ENCODE measurements at places on chromosomes 5 and 9.

DNA sequence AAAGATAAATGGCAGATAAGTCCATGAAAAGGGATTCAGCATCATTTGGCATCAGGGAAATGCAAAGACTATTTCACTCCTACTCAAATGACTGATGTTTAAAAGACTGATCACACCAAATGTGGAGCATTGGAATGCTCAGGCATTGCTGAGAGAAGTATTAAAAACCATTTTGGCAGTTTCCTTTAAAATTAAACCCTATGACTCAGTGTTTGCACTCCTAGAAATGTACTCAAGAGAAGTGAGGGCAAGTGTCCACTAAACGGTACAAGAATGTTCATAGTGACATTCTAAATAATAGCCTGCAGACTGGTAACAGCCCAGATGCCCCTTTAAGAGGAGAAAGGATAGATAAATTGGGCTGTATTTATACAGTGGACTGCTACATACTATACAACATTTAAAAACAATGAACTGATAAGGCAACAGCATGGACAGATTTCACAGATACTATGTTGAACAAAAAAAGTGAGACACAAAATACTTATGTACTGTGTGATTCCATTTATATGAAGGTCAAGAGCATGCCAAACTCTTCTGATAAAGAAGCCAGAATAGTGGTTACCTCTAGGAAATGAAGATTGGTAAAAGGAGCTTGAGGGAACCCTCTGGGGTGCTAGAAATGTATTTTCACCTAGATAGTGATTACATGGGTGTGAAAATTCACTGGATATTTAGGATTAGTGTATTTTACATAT is 24.6 kb downstream of the APC start:
- DNase-seq, result no peak

DNA sequence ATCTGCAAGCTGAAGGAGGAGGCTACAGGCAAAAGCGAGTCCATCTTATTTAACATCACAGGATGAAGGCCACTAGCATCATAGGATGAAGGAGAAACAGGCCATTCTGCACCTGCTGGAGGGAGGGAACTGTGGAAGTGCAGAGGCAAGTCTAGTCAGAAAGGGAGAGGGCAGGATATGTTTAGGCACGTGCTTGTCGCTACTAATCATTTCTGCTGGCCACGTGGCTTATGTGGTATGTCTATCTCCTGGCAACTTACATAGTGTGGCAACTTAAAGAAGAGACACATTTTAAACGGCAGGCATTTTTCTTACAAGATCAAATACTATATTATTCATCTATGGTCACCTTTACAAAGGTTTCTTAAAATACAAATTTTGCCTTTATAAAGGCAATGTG is 74.0 kb downstream of the GNAQ start:
- DNase-seq, result no peak

DNA sequence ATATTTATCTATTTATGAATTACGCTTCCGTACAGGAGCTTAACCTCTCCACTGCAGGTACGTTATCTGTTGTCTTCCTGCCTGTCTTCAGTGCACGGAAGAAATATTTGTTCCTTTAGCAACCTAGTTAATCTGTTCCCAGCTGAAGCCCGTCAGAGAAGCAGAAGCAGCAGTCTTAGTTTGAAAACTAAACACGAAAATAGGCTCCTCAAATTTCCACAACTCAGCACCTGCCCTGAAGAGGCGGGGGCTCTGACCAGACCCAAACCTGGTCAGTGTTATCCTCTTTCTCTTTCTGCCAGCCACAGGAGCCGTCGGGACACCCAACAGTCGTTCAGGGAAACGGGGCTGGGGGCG is 462 bp downstream of the NUDCD2 start:
- no peak for DNase-seq

DNA sequence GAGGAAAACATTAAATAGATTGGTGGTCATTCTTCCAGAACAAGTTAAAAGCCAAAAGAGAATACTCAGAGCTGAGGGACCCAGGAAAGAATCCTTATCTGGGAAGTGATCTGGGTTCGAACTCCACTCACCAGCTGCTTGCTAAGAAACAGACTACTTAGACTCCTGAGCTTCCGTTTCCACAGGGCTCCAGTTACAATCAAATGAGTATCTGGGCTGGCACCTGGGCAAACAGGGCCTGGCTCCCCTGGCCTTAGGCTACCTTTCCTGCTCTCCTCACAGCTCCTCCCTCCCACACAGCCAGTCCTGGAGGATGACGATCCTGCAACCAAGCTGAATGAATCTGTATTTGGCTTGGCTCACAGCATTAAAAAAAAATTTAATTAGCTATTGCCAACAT is 2.5 kb downstream of the MAPK9 start:
- no peak for DNase-seq

GRCh38 chr5:102845041-102845440 is 89.9 kb downstream of the PAM start:
- DNase-seq, result no peak

DNA sequence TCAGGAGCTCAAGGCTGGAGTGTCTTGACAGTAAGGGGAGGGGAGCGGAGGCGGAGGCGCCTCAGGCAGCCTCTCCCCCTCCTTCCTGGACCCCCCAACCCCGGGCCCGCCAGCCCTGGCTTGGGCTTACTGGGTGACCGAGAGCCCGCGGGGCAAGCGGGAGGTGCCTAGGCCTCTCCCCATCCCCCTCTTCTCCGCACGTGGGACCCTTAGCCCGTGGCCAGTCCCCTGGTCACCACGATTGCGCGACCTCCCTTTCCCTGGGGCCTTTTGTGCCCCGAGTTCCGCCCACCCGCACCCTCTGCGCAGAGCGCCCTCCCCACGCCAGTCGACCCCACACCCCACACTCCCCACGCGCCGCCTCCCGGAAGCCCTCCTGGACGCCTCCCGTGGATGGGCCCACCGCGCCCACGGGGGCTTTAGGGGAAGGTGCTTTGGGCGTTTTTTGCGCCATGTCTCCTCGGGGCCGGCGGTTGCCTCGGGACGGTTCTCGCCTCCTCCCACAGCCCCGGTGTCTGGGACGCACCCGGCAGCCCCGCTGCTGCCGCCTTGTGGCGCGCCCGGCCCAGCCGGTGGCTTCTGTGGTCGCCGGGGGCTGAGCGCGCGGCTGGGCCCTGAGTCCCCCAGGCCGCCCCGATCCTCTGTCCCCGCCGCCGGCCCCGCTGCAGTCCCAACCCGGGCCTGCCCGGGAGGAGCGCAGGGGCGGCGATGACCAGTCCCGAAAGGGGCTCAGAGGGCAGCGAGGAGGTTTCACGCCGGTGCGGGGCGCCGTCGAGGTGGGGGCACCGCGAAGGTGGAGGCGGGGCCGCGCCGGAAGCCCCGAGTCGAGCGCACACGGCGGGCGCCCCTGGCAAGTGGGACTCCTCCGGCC is 3.2 kb downstream of the TOR4A start:
- no peak for DNase-seq

- no peak for DNase-seq
Measured at GRCh38 chr5:82560969-82561368, 282.8 kb upstream of the RPS23 start.

GRCh38 chr5:78504704-78505677 is 143.6 kb downstream of the LHFPL2 start:
- peak; percentile 90 for DNase-seq

DNA sequence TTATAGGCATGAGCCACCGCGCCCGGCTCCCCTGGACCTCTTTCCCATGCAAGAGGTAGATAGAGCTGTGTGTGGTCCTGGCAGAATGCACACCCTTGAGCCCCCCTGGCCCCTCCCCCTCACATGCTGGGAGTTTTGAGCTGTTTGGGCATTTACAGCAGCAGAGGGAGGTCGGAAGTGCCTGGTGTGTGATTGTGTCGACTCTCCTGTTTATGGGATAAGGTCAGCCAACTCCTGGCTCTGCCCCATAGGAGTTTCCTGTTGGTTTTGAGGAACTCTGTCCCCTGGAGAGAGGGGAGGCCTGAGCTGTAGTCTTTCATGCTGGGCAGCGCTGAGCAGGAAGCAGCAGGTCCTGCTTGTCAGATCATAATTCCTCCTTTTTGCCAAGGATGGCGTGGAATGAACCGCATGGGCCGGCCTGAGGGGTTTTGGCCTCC is 6.0 kb downstream of the LRRC8A start:
- peak; percentile 62 for DNase-seq

DNA sequence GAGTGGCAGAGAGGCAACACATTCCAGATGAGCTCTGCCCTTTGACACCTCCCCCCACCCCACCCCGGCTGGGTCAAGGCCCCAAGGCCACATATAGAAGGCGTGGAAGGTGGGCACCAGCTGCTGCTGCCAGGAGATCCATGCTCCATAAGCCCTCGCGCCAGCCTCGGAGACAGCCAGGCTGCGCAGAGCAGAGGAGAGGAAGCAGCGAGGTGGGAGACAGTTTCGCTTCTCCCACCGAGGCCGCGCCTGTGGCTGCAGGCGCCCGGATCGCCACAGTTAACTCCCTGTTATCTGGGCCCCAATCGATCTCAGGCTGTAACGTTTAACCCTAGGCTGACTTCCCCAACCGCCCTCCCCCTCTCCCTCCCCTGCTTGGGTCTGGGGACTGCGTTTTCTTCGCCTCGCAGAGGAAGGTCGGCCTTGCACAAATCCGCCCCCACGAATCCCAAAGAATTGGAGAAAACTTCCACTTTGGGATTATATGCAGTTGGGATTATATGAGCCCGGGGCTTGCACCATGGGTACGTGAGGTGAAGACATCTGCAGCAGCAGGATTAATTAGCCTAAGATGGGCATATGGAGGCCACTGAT is 1.1 kb upstream of the CXXC5 start:
- peak; percentile 41 for DNase-seq

DNA sequence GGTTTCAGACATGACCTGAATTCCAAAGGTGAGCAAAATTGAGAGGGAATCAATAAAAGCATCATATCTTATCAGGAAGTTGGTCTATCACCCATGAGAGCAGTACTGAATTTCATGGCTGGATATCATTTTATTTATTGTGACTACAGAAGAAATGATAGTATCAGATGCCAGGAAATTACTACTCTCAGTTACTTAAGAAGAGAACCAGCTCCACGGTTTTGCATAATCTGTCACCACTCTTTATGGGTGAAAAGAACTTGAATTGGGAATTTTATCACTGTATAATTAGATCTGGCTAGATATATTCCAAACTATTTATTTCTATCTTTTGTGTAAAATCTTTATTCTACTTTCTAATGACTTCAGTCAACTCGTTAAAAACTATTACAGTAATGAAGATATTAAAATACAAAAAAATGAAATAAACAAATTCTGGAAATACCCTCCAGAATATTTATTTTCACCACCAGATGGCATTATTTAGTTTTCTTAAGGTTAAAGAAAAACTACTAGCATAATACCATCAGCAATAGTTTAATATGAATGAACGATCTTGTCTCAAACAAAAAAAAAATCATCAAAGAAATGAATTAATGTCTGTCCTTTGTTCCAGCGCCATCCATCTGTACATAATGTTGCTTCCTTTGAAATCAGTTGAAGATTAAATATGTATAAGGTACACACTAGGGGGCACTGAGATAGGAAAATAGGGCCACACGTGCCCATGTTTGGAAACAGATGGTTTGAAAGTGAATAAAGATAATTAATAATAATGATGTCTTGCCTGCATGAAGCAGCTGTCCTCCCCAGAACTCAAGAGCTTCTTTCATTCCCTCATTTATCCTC is 84.7 kb upstream of the SLCO6A1 start:
- DNase-seq, result no peak

GRCh38 chr9:70601000-70601951 is 186.8 kb upstream of the KLF9 start:
- DNase-seq, result peak; percentile 98

- no peak for DNase-seq
Measured at GRCh38 chr9:75054368-75055001, 26.4 kb upstream of the CARNMT1 start.

- no peak for DNase-seq
Measured at GRCh38 chr9:36141288-36141687, 4.8 kb downstream of the GLIPR2 start.

DNA sequence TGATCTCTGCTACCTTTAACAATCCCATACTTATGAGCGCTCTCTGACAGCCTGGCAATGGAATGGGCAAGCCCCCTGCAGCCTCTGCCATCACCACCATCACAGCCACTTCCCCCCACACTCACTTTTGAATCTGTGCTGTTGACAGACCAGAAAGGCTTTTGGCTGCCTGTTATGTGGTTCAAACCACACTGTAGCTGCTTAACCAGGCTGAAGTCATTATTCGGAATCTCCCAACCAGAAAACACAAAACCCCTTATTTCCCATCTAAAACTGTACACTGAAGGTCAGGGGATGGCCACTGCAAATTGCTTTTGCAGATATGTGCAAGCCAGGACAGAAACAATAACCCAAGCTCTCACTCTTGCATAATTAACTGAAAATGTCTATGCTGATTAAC is 35.8 kb downstream of the PTCH1 start:
- DNase-seq, result no peak

DNA sequence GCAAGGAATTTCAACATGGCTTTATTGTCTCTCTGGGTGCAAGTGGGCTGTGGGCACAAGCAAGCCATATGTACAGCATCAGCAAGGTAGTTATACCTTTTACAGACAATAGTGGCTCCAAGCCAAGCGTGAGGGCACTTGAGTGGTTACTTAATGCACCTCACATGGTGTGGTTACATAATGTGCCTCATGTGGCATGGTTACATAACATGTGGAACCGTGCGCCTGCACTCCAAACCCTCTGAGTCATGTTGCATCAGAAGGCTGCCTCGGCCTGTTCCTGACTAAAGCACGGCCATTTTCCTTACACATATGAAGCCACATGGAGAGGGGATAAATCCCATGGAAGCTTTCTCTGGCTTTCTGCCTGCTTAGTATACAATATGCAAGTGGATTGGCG is 150.9 kb downstream of the OSTF1 start:
- DNase-seq, result no peak

DNA sequence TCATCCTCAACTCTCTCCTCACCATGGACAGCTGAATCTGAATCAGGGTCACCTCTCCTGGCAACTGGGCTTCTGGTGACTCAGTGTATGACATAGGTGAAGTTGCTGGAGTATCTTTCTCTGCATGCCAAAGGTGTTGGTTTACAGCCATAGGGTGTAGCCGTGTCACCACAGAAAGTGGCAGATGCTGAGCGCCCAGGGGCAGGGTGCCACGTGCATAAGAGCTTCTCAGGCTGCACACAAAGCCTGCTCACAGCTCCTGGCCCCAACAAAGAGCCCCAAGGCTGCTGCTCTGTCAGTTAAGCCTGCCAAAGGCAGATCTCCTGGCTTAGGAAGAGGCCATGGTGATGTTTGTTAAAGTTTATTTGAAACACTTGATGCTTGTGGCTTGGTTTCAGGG is 297.7 kb upstream of the WWC1 start:
- DNase-seq, result no peak

DNA sequence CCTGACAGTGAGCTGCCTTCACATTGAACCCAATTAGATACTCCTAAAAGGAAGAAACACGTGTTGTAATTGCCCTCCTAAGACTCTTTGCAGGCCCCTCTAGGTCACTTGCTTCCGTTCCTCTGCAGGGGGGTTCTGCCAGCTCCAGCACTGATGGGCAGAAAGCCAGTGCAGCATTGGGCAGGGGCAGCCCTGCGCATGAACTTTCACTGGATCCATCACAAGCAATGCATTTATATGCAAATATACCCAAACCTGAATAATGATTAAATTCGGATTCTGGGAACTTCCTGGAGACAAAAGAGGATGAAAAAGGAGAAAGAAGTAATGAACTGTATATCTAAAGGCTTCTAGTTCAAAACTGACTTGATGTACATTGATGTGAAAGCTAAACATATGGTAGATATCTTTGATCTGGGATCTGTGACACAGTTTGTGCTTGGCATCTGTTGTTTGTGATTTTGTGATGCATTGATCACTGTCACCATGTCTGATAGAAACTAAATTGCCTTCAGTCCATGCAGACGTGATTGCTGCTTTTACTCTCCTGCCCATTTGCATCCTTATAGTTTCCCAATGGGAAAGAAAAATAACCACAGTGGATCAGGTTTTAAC is 313.4 kb downstream of the DEPDC1B start:
- DNase-seq, result no peak
